ENCODE measurements at places on chromosomes 7 and 10.

GRCh38 chr7:50793120-50793946 is 10.6 kb upstream of the GRB10 start:
- DNase-seq, result peak; percentile 96

DNA sequence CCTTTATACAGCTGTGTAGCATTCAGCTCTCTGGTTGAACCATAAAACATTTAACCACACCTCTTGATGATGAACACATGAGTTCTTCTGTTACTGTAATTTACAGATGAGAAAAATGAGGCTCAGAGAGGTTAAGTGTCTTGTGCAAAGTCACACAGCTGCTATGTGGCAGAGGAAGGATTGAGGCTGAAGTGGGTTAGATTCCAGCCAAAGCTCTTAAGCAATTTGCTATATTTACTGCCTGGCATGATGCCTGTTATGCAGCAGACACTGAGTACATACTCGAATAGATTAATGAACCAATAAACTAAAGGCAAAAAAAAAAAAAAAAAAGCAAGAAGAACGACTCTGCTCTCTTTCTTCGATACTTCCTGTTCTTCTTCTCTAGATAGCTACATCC is 35.7 kb downstream of the GFRA1 start:
- no peak for DNase-seq

- DNase-seq, result no peak
These were observed 425.1 kb upstream of the MGMT start for GRCh38 chr10:129041916-129042315.

DNA sequence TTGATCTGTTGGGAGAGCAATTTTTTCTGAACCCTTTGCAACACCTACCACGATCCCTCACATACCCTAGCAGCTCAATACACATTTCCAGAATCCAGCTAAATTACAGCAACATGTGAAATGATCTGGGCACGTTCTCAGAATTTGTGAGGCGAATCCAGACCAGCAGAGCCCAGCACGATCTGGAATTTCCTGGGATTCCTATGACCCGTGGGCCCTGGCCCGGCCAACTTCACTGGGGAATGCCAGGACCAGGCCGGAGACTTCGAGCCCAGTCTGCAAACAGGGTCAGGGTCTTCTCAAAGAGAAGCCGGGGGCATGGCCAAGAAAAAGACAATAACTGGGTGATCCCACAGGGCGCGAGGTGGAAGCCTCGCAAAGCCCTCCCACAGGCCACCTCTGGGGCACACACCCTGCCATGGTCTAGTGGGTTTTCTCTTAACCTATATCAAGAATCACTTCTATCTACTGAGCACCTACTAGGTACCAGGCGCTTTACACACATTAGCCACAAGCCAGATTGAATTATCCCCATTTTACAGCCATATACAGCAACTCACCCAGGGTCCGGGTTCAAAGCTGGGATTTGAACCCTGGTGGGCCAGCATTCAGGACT is 33.8 kb downstream of the FAM53B start:
- DNase-seq, result no peak

DNA sequence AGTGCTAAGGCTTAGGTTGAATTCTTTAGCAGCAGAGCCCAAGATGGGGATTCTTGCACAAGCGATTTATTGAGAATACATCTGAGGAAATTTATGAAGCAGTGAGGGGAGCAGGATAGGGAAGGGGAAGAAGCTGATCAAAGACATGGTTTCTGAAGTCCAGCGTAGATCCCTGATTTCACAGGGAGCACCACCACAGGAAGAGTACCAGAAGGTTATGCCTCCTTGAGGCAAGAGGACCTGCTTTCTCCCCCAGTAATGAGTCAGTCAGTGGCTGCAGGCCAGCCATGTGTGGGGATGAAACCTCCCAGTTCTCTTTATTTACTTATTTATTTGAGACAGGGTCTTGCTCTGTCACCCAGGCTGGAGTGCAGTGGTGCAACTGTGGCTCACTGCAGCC is 35.0 kb upstream of the CBLL1 start:
- DNase-seq, result no peak

- no peak for DNase-seq
These were observed 239.8 kb downstream of the TCERG1L start for GRCh38 chr10:131071721-131072120.

DNA sequence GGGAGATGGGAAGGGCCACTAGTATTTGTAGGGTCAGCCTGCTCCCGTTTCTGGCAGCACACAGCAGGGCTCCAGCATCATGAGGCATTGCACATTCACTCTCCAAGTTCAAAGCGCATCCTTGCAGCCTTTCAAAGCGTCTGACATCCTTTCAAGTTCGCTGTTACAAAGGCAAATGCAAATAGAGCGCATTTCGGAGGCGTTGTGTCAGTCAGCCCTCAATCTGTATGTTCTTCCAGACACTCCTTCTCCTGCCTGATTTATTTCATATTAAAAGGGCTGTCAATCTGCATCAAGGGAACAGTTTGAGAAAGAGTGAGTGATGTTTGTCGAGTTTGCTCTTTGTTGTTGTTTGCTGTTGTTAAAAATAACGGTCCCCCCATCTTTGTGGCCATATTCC is 188.5 kb downstream of the SNX10 start:
- DNase-seq, result no peak

GRCh38 chr7:131094685-131095084 is 233.0 kb upstream of the MKLN1 start:
- no peak for DNase-seq

DNA sequence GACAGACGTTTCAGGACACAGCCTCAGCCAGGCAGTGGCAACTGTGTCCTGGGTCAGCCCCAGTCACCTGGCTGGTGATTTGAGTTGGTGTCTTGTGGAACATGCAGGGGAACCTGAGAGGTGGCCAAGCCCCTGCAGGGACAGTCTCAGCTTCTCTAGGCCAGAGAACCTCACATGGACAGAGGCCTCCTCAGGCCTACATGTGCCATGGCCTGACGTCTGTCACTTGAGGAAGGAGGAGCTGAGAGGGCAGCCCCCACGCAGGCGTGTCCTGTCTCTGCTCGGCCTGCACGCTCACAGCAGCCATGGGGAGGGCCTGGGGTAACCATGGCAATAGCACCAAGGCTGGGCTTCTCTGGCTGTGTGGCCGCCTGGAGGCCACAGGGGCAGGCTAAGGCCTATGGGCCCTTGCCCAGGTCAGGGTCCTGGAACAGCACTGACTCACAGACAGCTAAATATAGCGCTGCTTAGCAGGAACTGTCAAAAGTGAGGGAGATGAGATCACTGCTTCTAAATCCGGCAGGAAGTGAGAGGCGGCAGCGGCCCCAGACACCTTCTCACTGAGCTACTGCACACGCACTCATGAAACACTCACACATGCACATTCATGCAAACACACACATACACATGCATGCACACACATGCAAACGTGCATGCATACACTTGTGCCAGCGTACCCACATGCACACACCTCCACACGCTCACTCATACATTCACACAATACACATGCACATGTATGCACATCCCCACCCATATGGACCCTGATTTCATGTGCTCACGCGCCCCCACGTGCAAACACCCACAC is 57.0 kb downstream of the YKT6 start:
- peak; percentile 98 for DNase-seq

GRCh38 chr7:139559364-139560105 is 36.0 kb downstream of the CLEC2L start:
- no peak for DNase-seq

GRCh38 chr10:1343176-1343575 is 287.0 kb downstream of the WDR37 start:
- DNase-seq, result no peak

- DNase-seq, result no peak
These were observed 1.0 kb upstream of the PRKAR2B start for GRCh38 chr7:107043491-107043890.

- DNase-seq, result no peak
These were observed 39.8 kb downstream of the ITPRID1 start for GRCh38 chr7:31553661-31554081.

- no peak for DNase-seq
These were observed 95.7 kb upstream of the SFMBT2 start for GRCh38 chr10:7506571-7506970.

DNA sequence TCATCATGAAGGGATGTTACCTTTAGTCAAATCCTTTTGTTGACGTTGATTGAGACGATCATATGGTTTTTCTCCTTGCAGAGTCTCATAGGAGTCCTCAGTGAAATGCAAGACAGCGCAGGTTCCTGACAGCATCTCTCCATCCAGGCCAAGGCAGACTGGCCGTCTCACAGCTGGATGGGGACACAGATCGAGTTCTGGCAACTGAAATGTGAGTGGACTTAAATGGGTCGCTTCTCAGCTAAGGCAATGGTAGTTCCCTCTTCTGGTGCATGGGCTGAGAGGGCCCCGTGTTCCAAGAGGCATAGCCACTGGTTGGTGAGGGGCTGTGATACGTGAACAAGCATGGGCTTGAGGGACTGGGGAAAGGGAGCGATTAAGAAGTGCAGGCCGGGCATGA is 99.3 kb upstream of the CPXM2 start:
- DNase-seq, result no peak

DNA sequence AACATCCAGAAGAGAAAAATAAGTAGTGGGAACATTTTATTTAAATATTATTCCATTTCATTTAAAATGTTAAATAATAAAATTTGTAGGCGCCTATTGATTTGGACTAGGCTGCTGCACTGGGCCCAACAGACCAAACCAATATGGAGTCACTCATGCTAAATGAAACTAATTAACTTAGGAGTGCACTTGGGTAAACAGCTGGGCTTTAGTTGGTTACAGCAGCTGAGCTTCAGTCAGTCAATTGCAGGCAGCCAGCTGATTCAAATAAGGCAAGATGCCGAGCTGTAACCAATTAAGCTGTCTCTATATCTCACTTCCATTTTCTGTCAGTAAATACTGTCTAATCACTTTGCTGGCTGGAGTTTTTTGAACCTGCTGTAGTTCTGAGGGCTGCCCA is 102.1 kb upstream of the WDR11 start:
- DNase-seq, result no peak

GRCh38 chr10:80177781-80178636 is 27.3 kb downstream of the ANXA11 start:
- no peak for DNase-seq
